ENCODE measurements at places on chromosomes 11 and 22.

DNA sequence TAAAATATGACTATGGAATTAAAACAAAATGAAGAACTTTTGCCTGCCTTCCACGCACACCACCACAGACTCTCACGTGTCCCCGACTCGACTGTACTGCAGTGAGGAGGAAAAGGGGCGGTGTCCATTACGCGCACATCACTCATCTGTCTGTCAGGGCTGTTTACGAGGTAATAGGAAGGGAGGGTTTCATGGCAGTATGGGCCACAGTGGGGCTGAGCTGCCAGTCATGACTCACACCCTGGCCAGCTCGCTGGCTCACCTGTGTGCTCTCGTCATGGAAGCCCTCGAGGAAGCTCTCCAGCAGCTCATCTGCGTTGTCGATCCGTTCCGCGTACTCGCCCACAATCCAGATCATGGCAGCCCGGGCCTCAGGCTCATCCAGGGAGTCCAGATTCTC lies 33.5 kb upstream of the RASL10A start:
- DNase-seq, result no peak
- peaks cover 10% of the 10 kb centered on the region for H3K36me3 ChIP-seq
- H3K27me3 ChIP-seq, result no peaks in the 10 kb centered on the region
- no peaks in the 10 kb centered on the region for H3K4me1 ChIP-seq
- no peak overlapping the region for H3K27ac ChIP-seq
- H3K4me3 ChIP-seq, result no peak overlapping the region

DNA sequence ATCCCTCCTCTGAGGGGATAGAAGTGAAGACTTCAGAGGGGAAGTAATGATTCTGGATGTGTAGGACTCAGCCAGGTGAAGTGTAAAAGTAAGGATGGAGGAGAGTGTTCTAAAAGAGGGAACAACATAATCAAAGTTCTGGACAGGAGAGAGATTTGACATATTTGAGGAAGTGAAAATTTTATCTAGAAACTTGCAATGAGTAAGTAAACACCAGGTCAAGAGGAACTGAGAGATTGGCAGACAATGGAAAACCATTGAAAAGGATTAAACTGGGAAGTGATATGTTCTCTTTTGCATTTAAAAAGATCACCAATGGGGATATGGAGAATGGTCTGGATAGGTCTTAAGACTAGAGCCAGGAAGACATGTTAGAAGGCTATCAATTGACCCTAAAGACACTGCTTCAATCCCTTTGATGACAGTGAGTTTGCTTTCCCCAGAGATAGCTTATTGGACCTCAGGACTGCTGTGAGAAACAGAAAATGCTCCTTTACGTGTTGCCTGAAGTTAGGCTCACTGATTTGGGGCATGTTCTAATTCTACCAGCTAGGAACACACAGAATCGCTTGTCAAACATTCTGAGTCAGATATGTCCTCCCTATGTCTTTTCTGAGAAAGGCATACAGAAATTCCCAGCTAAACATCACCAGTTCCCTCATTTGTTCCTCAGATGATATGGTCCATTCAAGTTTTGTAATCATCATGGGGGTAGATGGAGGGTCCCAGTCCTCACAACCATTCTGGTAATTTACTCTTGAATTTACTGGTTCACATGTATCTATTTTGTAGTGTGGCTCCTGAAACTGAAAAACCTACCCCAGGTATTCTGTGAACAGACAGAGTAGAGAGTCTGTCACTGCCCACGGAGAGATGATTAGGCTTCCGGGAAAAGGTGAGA lies 144.9 kb downstream of the MAML2 start:
- H3K27ac ChIP-seq, result no peak overlapping the region
- H3K27me3 ChIP-seq, result no peaks in the 10 kb centered on the region
- no peak overlapping the region for H3K4me3 ChIP-seq
- no peaks in the 10 kb centered on the region for H3K4me1 ChIP-seq

DNA sequence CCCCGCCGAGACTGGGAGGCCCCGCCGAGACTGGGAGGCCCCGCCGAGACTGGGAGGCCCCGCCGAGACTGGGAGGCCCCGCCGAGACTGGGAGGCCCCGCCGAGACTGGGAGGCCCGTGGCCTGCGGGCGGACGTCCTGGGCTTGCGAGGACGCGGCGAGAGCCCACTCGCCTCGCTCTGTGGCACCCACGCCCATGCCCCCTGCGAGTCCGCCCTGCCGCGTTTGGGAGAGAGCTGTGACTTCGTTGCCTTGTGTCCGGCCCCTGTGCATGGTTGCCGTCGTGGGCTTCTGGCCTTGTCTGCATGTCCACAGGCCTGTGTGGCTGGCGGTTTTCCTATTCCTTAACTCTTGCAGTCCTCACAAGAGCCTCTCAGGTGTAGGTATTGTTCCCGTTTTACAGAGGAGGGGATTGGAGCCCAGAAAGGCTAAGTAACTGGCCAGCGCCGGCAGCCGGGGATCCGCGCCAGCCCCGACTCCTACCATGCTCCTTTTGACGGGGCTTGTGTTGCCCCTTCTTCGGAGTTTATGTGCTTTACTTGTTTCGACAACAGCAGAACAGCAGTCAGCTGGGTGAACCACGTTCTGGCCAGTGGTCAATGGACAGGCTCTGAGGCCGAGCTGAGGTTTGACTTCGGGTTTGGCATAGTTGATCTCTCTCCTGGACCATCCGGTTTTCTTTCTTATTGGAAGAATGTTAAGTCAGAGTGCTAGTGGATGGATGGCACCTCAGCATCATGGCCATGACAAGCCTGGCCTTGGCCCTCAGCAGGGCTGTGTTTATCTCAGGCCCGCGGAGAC lies 741 bp downstream of the PHRF1 start:
- H3K4me1 ChIP-seq, result peaks cover 16% of the 10 kb centered on the region
- H3K4me3 ChIP-seq, result peak overlapping the region; percentile 78
- peak overlapping the region; percentile 2 for H3K27ac ChIP-seq
- no peaks in the 10 kb centered on the region for H3K27me3 ChIP-seq
- no peaks in the 10 kb centered on the region for H3K36me3 ChIP-seq

GRCh38 chr11:108228251-108228650 lies 5.4 kb downstream of the ATM start:
- no peaks in the 10 kb centered on the region for H3K4me1 ChIP-seq
- no peak overlapping the region for H3K4me3 ChIP-seq
- H3K27ac ChIP-seq, result no peak overlapping the region
- H3K27me3 ChIP-seq, result no peaks in the 10 kb centered on the region

GRCh38 chr11:31649129-31649966 lies 139.8 kb downstream of the ELP4 start:
- H3K4me1 ChIP-seq, result no peaks in the 10 kb centered on the region
- H3K4me3 ChIP-seq, result no peak overlapping the region
- H3K27ac ChIP-seq, result no peak overlapping the region
- H3K27me3 ChIP-seq, result no peaks in the 10 kb centered on the region

GRCh38 chr11:64358907-64359711 lies at the start of gene RPS6KA4:
TSS of gene RPS6KA4 (plus strand) at chr11:64359162. CDS start at chr11:64359236, 74 bp downstream.
- H3K4me3 ChIP-seq, result peak within 1 kb of the TSS; percentile 93
- peak within 1 kb of the TSS; percentile 75 for H3K27ac ChIP-seq
- peak; percentile 61 for DNase-seq
- peaks cover 23% of the 10 kb centered on the region for H3K4me1 ChIP-seq

DNA sequence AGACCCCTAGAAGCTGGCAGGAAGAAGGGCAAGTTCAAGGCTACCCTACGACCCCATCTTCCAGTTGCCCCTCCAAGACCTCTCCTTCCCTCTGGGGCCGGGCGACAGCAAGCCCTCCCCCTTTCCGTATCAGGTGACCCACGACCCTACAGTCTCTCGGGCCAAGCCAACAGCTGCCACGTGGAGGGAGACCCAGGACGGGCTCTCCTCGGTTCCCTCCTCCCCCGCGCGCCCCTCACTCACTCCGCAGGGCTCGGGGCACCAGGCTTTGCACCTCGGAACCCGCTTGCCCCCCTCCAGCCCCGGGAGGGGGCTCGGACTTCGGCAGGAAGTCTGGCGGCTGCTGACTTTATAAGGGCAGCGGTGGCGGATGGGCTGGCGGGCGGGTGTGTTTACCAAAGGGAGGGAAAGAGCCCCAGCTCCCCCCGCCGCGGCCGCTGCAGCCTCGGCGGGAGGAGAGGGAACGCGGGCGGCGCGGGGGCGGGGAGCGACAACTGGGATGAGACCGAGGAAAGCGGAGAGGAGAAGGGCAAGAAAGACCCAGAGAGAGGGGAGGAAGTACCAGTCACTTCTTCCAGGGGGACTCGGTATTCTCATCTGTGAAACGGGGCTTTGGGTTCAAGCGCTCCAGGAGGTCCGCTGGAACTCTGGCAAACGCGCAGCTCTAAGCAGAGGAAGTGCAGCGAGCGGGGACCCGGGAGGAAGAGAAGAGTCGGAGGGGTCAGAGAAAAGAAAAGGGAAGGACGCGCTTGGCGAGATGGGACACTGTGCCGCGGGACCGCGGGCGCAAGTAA lies 767 bp downstream of the SLC43A1 start:
- no peaks in the 10 kb centered on the region for H3K36me3 ChIP-seq
- peak; percentile 83 for DNase-seq
- H3K4me1 ChIP-seq, result peaks cover 4% of the 10 kb centered on the region

DNA sequence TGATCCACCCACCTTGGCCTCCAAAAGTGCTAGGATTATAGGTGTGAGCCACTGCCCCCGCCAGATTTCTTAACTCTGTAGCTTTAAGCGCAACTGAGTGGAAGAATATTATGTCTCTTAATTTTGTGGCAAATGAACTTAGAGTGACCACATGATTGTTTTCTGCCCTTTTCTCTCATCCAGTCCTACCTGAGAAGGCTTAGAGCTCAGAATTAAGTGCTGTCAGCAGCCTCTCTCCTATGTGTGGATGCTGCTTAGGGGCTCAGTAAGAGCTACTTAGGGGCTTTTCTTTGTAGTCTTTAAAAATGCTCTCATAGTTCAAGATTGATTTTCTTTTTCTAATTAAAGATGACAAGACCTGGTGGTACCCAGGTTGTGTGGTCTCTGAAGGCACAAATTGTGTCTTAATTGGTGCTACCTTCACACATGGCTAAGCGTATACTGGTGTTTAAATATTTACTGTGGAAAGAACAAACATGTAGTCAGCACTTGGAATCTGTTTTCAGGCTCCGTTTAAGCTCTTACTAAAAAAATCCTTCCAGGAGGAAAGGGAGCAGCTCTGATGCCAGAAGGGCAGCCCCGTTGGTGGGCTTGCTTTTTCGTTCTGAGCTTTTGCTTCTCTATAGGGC lies 59.3 kb downstream of the DEPDC5 start:
- no peaks in the 10 kb centered on the region for H3K4me1 ChIP-seq
- H3K36me3 ChIP-seq, result peaks cover 6% of the 10 kb centered on the region
- no peak overlapping the region for H3K27ac ChIP-seq
- H3K27me3 ChIP-seq, result no peaks in the 10 kb centered on the region
- DNase-seq, result no peak

DNA sequence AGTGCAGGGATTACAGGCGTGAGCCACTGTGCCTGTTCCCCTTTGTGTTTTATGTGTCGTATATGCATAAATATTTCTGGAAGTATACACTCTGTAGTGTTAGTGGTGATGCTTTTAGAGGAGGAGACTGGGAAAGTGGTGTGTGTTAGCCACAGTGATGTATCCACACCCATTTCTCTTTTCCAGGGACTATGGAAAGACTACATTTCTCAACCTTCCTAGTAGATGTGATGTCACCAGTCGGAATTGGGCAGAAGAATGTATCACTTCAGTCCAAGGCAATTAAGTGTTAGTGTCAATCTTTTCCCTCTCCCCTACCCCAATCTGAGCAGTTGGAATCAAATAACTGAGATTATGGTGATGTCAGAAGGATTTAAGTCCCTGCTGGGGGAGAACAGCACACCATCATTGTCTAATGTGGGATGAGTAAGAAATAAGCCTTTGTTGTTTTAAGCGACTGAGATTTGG lies 5.8 kb upstream of the ATG16L2 start:
- H3K27me3 ChIP-seq, result no peaks in the 10 kb centered on the region
- H3K36me3 ChIP-seq, result no peaks in the 10 kb centered on the region
- peaks cover 10% of the 10 kb centered on the region for H3K4me1 ChIP-seq
- no peak overlapping the region for H3K4me3 ChIP-seq

- H3K27me3 ChIP-seq, result no peaks in the 10 kb centered on the region
- no peak overlapping the region for H3K4me3 ChIP-seq
- no peak for DNase-seq
- no peaks in the 10 kb centered on the region for H3K4me1 ChIP-seq
- H3K36me3 ChIP-seq, result no peaks in the 10 kb centered on the region
- no peak overlapping the region for H3K27ac ChIP-seq
Observed at GRCh38 chr22:20810645-20811044, 36.7 kb downstream of the SERPIND1 start.

- no peak overlapping the region for H3K4me3 ChIP-seq
- no peaks in the 10 kb centered on the region for H3K36me3 ChIP-seq
- H3K27me3 ChIP-seq, result no peaks in the 10 kb centered on the region
- H3K27ac ChIP-seq, result no peak overlapping the region
- no peak for DNase-seq
Observed at GRCh38 chr11:14248580-14248981, 110.4 kb downstream of the RRAS2 start.

DNA sequence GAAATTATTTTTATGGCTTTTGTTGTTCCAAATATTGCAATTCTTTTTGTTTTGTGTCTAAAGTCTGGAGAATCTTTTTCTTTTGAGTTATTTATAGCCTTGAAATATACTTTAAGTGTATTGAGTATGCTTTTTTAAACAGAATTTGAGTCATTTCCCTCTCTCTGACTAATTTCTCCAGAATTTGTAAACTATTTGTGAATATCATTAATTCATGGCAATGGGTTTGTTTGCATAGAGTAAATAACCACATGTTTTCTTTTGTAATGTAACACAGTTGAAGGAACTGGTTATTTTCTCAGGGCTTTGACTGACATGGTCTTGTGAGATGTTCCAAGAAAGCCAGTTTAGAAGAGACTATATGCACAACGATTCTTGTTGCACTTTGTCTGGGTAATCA lies 30.9 kb upstream of the MPEG1 start:
- DNase-seq, result no peak
- no peak overlapping the region for H3K4me3 ChIP-seq
- no peak overlapping the region for H3K27ac ChIP-seq

DNA sequence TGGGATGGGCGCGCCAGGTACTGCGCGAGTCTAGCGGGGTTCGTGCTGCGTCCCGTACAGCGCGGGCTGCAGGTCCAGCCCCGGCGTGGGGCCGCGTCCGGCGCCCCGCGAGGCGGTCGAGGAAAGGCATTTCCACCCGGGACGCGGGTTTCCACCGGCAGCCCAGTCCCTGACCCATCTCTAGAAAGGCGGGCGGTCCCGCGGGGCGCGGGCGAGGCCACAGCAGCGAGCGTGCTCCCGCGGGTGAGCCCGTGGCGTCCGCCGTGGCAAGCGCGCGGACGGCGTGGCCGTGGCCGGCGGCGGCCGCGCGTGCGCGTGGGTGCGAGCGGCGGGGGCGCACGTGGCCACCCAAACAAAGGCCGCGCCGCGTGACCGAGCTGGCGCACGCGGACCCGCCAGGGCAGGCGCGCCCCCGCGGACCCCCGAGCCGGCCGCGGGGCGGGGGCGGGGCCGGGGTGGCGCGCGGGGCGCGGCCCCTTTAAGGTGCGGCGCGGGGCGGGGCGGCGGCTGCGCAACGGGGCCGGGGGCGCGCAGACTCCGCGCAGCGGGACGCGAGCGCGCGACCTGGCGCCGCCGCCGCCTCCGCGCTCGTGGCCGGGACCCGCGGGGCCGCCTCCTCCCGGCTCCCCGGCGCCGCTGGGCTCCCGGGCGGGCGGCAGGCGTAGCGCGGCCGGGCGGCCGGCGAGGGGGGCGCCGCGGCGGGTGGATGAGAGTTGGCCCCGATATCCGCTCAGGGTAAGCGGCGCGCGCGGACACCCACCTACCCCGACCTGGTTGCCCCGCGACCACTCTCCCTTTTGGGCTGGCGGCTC lies 39.3 kb upstream of the CELSR1 start:
- H3K27ac ChIP-seq, result peak overlapping the region; percentile 86
- H3K4me1 ChIP-seq, result peaks cover 31% of the 10 kb centered on the region
- DNase-seq, result no peak
- H3K27me3 ChIP-seq, result no peaks in the 10 kb centered on the region
